ENCODE measurements at places on chromosomes 12 and 14.

- DNase-seq, result no peak
Observed at GRCh38 chr12:123984903-123985302, 11.9 kb downstream of the ZNF664 start.

DNA sequence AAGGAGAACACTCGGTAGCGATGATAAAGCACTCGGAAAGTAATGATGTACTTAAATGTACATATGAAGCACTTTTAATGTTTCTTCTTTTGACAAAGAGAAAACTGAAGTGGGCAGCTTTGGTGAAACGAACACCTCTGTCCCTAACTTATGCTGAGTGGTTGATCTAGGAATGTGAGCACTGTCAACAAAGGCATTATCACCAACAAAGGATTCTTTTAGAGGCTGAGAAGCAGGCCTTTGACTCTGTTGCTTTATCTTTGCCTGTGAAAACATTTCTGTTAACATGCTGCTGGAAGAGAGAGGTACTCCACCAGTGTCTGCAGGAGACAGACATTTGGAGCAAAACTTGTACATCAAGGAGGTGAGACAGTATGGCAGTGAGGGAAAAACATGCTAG lies 103.2 kb upstream of the VRK1 start:
- DNase-seq, result no peak

DNA sequence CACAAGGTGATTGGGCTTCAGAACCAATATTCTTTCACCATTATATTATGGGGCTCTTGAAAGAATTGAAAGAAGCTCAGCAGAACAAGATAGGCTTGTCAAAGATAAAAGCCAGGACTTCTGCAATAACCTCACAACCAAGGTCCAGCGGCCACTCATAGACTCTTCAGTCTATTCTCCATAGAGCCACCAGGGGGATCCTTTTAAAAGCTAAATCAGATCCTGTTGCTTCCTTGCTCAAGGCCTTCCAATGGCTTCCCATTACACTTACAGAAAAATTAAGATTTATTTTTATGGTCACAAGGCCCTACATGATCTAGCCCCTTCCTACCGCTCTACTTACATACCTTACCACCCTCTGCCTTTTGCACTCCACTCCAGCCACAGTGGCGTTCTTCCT lies 169.6 kb downstream of the C12orf42 start:
- DNase-seq, result no peak

GRCh38 chr12:69019910-69020309 lies 86.9 kb upstream of the CPM start:
- no peak for DNase-seq

DNA sequence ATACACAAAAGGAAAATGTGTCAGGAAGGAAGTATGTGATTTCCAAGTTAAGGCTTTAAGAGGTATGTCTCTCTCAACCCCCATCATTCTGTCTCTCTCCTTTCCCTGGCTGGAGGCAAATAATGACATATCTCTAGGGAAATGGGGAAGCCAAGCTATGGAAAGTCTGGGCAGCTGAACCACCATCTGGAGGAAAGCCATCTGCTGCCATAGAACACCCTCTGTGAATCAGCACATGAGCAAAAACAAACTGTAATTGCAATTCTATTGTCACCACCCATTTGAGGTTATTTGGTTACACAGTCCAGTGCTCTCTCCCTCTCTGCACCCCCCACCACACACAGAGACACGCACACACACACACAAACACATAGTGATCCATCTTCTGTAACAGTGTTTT lies 766.2 kb downstream of the FLRT2 start:
- peak; percentile 46 for DNase-seq

DNA sequence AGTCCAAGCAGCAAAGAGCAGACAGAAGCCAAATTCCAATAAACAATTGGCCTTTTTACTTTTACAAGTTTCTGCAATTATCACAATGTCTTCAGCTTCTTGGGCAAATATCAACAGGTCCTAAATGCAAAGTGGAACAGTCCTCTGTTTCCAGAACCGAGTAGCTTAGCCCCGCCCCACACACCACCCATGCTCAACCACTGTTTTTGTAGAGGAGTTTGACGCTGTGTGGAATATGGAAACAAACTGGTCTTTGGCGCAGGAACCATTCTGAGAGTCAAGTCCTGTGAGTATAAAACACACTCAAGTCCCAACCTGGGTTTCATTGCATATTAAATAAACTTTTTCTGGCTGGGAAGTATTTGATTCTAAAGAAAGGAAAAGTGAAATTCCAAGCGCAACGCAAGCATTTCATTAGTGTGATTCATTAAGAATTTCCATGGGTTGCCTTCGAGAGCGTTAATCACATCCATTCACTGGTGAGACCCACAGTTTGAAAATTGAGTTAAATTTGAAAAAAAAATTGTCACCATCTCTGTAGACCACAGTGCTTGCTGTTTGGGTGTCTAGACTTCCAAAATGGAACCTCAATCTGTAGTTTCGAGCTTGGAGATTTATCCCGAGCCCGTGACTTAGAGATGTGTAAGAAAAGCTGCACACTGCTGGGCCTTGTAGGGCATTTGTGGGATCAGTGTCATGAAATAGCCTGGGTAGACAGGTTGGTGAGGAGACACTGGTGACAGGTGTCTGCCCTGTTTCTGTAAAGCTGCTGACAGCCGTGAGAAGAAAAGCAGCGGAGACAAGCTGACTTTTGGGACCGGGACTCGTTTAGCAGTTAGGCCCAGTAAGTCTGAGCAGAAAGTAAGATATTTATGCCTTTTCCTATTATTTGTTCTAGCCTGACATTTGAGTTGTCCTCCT lies 96.1 kb downstream of the DAD1 start:
- DNase-seq, result peak; percentile 17

- DNase-seq, result no peak
Observed at GRCh38 chr14:88327497-88327896, 4.4 kb upstream of the KCNK10 start.

GRCh38 chr14:103744621-103745395 lies 29.2 kb downstream of the ZFYVE21 start:
- DNase-seq, result no peak

- DNase-seq, result no peak
Observed at GRCh38 chr12:114729731-114730130, 45.8 kb upstream of the TBX3 start.

GRCh38 chr12:553216-554000 lies 93.7 kb downstream of the B4GALNT3 start:
- no peak for DNase-seq

GRCh38 chr12:124828264-124829007 lies 35.2 kb downstream of the SCARB1 start:
- DNase-seq, result no peak

DNA sequence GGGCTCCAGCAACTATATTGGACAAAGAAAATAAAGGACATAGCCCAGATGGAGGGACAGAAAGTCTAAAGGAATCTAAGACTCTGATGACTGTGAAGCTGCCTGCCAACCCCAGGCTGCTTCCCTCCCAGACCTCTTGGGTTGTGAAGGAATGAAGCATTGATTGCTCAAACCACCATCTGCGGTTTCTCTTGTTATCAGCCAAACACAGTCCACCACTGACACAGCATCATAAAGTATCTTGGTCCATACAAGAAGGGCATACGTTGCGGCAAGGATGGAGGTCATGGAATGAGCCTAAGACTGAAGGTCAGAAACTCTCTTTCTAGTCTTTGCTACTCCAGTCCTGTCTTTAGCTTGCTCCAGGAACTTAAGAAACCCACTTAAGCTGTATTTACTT lies 58.5 kb upstream of the PLXNC1 start:
- no peak for DNase-seq

DNA sequence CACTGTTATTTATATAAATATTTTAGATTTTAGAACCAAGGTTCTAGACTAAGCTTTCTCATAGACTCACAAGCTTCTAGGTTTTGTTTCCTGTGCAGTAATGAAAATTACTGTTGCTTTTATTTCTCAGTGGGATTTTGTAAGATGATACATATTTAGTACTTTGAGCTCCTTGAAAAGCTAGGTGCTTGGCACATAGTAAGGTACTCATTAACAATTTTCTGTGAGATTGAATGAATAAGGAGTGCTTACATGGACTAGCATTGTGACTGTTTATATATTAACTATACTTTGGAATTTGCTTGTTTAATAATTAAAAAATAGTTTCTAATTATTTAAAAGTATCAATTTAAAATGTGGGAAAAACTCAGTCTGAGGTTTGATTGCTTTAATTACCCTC lies 85.7 kb downstream of the MIA2 start:
- no peak for DNase-seq

DNA sequence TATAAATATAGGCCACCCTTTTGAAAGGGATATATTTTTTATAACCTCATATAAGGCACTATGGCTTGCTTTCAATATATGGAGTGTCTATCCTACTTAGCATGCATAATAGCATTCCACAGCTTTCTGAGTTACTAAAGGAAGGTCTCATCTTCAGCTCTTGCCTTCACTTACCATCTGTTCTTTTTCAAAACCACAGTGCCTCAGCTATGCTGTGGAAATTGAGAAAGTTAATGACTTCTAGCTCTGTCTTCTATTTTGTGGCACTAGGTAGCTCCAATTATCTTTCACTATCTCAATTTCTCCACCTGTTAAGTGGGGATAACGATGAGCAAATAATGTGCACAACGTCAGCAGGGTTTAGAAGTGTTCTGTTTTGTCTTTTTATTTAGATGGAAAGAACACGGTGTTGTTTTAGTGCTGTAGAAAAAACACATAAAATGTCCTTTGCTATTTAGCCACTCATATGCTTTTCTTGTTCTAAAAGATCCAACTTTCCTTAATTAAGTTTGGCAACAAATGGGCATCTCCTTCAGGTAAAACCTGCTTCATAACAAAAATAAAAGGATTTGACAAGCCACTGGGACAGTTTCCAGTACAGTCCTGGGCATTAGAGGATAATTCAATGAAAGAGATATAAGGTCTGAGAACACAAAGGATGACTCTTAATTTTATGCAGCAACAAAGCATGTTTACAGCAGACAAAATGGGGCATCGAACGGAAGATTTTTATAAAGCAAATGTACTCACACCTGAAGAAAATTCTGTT lies 462.0 kb upstream of the SYT1 start:
- no peak for DNase-seq

GRCh38 chr12:121128908-121129810 lies 3.5 kb upstream of the P2RX7 start:
- DNase-seq, result peak; percentile 47

DNA sequence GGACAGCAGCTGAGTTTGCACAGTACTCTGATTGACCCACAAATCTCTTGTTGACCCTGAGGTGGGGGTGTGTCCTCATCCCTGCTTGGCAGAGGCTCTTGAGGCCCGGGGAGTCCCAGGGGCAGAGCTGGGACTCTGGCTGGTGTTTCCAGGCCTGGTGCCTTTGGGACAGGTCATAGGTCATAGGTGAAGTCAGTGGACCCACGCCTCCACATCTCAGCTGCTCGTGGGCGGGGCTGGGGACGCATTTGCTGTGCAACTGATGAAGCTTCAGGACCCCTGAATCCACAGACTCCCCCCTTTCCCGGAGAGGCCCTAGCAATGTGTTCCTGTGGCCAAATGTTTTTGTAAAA lies 408 bp upstream of the CACNA2D4 start:
- no peak for DNase-seq

GRCh38 chr14:63578300-63578699 lies 35.1 kb upstream of the PPP2R5E start:
- DNase-seq, result no peak

DNA sequence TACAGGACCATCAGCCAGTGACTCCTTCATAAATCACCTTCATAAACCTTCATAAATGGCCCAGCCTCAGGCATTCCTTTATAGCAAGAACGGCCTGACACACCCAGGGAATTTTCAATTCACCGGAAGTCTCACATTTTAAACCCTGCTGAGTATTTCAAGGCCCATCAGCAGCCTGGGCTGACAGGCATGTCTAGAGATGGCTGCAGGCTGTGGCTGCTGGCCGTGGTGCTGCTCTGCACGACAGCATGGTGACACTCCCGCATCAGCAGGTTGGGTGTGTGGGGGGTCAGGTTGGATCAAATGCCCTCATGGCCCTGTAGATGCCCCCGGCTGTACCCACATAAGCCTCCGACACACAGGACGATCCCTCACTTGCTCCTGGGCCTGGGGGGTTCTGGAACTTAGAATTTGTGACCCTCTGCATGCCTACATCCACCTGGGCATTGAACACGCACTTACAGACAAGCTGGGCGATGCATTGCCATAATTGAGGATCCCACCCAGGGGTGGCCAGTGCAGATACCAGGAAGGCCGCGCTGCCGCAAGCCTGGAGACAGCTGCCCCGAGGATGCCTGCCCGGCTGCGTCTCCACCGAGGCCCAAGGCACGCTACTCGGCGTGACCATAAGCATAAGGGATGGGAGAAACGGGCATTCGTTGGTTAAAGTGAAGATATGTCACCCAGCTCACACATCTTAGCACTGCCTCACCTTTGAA lies 124.3 kb downstream of the PIWIL1 start:
- no peak for DNase-seq

DNA sequence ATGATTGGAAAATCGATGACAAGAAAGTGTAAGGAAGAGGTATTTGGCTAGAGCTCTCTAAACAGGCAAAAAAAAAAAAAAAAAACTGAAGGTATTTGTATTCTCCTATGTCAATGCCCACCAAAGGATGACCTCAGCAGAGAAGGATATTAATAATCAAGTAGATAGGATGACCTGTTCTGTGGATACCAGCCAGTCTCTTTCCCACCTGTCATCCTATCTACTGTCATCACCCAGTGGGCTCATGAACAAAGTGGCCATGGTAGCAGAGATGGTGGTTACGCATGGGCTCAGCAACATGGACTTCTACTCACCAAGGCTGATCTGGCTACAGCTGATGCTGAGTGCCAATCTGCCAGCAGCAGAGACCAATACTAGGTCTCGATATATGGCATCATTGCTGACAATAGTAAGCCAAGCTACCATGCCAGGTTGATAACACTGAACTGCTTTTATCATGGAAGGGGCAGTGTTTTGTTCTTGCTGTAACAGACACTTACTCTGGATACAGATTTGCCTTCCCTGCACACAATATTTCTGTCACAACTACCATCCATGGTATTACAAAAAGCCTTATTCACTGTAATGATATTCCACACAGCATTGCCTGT lies 43.5 kb downstream of the RPS6KA5 start:
- no peak for DNase-seq

DNA sequence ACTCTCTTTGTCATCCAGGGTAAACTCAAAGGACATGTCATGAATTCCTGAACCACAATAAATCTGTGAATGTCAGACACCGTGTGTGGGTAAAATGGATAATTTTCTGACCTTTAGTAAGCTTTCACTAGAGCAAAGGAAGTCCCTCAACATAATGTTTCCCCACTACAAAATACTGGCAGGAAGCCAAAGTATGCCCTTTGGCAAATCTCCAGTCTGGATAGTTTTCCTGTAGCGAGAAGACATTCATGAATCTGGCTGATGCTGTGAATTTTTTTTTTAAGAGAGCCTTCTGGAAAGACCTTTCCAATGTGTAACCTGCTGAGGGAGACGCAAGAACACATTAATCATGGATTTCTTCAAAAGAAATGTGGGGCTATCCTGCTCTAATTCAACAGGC lies 389.6 kb upstream of the DDHD1 start:
- DNase-seq, result peak; percentile 64

DNA sequence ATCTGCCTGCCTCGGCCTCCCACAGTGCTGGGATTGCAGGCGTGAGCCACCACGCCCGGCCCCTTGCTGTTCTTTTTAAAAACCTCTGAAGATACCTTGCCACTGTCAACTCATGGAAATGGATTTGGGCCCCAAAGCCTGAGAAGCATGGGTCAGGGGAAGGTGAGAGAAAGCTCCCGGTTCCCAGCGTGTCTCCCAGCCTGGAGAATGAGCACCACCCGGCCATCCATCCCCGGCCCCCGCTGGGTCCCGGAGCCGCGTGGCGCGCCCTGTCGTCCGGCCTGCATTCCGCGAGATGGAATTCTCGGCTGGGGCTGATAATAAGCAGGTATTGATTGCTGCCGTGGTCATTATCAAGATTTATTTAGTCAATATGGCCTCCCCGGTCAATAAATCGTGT lies 126.5 kb upstream of the MYL2 start:
- DNase-seq, result no peak

Measured in right forelimb (tissue), 1 donor.